Activated CD4-positive, alpha-beta T cell treated with anti-CD3 and anti-CD28 coated beads for 1 hour (primary cell): ENCODE measurements at places on chromosomes 6 and 20.
A peak's percentile ranks its signal among the peaks of the same experiment; 100 is the strongest.

- no peak for DNase-seq
Observed at GRCh38 chr20:39829661-39830060, 859.4 kb downstream of the MAFB start.

DNA sequence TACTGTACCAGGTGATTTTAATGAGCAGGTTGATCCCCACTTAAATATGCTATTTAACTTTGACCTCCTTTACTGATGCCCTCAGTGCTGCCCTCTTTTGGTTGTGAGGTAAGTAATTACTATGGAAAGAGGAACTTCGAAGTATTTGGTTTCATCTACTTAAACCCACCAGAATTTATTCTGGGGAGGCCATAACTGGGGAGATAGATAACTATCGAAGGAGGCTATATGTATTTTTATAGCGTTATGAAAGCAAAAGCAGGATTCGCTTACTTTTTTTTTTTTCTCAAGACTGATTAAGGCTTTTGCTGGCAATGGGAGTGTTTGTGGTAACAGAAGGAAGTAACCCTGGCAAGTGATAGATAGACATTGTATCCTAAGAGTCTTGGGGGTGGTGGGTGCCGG lies 168.9 kb upstream of the CENPW start:
- DNase-seq = no peak

DNA sequence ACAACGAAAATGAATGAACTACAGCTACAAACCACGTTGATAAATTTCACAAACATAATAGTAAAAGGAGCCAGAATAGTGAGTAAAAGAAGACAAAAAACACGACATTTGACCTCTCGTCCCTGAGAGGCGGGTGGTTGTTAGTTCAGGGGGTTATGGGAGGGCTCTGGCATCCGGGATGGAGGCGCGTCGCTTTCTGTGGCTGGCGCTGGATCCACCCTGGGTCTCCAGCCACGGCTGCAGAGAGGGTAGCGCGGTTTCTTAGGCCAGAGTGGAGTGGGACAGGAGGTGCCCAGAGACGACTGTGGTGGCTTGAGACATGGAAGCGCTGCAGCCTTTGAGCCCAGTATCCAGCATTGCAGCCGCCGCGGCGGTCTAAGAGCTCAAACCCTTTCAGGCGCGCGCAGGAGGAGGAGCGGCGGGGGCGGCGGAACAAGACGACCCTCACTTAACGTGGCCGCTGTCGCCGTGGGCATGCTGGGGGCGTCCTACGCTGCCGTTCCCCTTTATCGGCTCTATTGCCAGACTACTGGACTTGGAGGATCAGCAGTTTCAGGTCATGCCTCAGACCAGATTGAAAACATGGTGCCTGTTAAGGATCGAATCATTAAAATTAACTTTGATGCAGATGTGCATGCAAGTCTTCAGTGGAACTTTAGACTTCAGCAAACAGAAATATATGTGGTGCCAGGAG lies 3.7 kb upstream of the ZSCAN23 start:
- no peak for DNase-seq

DNA sequence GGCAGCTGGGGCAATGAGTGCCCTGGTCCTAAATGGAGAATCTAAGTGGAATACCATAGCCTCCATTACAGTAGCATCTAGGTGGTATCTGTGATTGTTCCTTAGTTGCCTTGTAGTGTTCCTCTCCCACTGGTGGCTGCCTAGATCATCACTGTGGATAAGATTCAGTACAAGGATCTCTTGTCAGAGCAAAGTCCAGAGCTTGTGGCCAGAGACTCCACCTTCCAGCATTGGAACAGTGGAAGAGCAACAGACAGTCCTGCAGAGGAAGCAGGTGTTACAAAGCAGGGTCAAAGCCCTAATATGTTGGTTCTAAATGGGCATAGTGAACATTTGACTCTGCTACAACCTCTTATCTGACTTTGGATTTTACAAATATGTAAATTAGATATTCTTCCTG lies 194.1 kb upstream of the GRIK2 start:
- DNase-seq = no peak

DNA sequence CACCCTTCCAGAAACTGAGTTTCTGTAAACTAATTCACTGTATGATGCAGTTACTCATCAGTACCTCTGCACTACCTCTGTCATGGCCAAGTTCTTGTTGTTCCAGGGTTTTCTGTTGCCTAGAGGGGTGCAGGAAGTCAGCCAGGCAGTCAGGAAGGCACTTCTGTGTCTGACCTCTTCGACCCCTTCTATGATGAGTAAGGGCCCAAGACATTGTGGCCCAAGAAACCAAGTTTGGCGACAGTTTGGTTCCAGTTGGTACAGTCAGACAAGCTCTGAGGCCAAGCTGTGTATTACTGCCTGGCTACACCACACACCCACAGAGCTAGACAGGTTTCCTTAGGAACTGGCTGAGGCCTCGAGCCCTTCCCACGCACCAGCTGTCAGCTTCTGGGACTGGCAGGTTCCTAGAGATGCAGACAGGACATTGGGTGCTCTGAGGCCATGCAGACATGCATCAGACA lies 41.2 kb downstream of the TRAF3IP2 start:
- DNase-seq = no peak

DNA sequence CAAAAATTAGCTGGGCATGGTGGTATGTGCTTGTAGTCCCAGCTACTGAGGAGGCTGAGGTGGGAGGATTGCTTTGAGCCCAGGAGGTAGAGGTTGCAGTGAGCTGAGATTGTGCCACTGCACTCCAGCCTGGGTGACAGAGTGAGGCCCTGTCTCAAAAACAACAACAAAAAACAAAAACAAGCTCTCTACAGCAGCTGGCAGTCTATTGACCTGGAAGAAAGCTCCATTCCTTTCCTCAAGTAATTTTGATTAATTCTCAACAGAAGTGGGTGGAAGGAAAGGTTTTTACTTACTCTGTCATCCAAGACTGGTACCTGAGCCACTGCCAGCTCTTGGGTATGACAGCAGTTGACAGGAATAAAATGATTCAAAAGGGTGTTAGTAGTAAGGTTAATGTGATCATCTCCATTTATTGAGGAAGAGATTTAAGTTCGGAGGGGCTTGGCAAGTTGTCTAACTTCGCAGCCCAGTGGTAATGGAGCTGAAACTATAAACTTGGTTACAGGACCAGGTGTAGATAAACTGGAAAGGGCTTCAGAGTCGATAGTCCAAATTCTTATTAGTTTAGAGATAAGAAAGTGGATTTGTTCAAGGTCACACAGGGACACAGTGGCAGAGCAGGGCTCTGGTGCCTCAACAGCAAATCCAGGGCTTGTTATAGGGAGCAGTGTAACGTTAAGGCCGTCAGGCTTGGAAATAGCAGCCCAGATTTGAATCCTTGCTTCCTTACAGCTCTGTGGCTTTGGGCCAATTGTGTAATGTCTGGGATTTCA lies 14.8 kb downstream of the SRSF3 start:
- no peak for DNase-seq

GRCh38 chr6:87993356-87993755 lies 54.3 kb upstream of the SPACA1 start:
- DNase-seq = no peak

DNA sequence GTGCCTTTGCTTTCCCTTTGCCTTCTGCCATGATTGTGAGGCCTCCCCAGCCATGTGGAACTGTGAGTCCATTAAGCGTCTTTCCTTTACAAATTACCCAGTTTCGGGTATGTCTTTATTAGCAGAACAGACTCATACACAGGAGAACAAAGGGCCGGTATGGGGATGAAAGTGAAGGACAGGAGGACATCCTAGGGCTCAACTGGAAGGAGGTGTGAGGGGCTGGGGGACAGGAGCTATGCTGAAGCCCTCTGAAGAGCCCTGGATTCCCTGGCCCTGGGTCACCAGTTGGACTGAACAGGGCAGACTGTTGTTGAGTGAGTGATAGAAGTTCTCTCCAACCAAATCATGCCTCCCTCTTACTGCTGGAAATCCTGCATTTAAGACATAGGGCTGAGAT lies 105.8 kb downstream of the SCML4 start:
- DNase-seq = no peak

- DNase-seq = no peak
Observed at GRCh38 chr6:5214570-5215052, 46.1 kb downstream of the LYRM4 start.

DNA sequence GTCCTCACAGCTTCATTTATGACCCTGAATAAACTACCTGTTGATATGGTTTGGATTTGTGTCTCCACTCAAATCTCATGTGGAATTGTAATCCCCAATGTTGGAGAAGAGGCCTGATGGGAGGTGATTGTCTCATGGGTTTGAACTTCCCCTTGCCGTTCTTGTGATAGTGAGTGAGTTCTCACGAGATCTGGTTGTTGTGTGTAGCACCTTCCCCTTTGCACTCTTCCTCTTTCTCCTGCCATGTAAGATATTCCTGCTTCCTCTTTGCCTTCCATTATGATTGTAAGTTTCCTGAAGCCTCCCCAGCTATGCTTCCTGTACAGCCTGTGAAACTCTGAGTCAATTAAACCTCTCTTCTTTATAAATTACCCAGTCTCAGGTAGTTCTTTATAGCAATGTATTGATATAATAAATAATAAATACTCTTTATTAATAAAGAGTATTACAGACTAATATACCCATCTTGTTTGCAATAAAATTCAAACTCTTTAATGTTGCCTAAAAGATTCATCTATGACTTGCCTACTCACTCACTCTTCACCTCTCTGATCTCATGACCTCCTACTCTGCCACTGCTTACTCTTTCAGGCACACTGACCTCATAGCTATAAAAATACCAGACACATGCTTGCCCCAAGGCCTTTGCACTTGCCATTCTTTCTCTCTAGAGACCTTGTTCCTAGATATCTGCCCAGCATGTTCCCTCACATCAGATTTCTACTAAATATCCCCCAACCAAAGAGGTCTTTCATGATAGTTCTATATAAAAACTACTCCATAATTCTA lies 256.4 kb upstream of the MARCKS start:
- DNase-seq = no peak

GRCh38 chr6:129767776-129768485 lies 58.0 kb upstream of the ARHGAP18 start:
- no peak for DNase-seq

DNA sequence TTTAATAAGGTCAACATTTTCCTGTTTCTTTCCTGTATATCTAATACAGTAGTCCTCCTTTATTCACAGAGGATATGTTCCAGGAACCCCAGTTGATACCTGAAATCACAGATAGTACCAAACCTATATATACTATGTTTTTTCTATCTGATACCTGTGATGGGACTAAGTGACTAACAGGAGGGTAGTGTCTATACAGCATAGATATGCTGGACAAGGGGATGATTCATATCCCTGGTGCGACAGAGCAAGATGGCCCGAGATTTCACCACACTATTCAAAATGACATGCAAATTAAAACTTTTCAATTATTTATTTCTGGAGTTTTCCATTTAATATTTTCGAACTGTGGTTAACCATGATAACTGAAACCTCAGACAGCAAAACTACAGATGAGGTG lies 281.1 kb downstream of the LAMA2 start:
- no peak for DNase-seq

DNA sequence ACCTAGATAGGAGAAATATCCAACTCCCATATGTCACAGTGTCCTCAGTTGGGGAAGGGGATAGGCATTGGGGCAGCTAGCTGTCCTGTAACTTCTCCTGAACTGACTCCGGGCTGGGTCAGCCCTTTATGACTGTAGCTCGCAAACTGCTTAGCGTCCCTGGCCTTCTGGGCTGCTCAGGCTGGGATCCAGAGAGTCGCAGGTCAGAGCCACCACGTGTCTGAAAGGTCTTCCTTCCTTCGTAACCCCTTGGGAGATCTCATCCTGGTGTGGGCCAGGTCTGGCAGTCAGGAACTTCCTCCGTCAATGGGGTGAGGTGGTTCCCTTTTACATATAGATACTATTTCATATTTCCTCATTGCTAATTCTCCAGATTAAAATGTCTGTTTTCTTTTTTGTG lies 28.8 kb upstream of the HINT3 start:
- no peak for DNase-seq

GRCh38 chr6:81748994-81749393 lies 3.5 kb downstream of the TENT5A start:
- DNase-seq = no peak

- DNase-seq = peak; percentile 59
Observed at GRCh38 chr6:112163295-112164257, 76.2 kb downstream of the FAM229B start.

DNA sequence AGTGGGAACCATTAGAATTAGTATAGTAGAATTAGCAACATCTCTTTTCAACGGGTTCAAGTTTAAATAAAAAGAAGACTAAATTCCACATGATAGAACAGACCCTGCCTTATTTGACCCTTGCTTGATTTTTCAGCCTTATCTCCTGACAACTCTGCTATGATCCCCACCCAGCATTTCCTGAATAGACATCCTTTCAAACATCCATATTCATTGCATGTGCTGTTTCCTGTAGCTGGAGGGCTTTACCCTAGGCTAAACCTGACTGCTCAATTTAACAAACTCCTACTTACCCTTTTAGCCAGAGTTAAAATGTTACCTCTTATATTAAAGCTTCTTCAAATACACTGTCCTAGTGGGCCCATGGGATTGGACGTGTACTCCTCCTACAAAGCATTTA lies 594.8 kb upstream of the ARID1B start:
- DNase-seq = no peak

GRCh38 chr6:33297956-33298772 lies 578 bp downstream of the RGL2 start:
- no peak for DNase-seq

DNA sequence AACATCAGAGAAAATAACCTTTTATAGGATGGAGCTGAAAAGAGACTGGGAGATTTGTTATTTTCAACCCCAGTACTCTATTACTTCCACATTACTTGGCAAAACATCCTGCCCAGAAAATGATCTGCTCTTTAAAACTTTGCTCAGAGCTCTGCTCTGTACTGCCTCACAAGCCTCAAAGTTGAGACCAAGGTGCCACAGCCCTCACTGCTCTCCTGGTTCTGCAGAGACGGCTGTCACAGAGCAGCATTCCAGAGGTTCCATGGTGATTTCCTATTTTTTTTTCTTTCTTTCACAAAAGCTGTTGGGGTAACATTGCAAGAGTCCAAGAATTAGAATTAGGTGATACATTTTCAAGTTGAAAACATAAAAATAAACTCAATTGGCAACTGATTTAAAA lies 155.2 kb downstream of the UBE3D start:
- no peak for DNase-seq

GRCh38 chr20:6783752-6784151 lies 16.3 kb downstream of the BMP2 start:
- no peak for DNase-seq

GRCh38 chr6:149057464-149057840 lies 260.1 kb upstream of the TAB2 start:
- no peak for DNase-seq

DNA sequence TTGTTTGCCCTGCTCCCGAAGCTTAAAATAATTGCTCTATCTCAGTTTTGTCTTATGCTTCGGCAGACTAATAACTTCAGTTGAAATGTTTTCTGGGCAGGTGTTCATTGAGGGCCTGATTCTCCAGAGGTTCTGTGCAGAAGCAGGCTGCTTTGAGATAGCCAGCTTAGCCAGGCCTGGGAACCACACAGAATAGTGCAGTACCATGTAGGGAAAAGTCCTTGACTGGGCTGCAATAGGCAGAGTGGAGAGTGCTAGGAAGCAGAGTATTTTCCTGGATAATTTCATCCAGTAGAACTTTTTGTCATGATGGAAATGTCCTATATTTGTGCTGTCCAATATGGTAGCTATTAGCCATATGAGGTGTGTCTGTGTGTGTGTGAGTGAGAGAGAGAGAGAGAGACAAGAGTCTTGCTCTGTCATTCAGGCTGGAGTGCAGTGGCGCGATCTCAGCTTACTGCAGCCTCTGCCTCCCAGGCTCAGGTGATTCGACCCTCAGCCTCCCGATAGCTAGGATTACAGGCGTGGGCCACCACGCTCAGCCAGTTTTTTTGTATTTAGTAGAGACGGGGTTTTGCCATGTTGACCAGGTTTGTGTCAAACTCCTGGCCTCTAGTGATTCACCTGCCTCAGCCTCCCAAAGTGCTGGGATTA lies 15.9 kb downstream of the TOP1 start:
- DNase-seq = no peak
